ENCODE measurements at places on chromosomes 6 and 20.

DNA sequence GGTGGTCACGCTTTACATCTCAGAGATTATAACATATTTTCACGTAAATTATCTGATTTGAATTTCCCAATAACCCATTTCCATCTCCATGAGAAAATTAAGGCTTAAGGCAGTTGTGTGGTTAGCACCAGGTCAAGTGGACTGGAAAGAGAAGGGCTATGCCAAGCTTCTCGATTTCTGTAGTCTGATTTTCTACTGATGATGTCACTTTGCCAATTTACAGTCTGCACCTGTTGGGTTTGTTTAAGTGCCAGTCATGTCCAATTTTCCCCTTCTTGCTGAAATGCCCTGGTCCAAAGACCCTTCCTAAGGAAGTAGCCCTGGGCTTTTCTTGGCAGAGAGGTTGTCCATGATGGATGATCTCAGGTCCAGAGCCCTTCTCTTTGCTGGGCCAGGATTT is 562.3 kb upstream of the BTBD3 start:
- no peak for DNase-seq

DNA sequence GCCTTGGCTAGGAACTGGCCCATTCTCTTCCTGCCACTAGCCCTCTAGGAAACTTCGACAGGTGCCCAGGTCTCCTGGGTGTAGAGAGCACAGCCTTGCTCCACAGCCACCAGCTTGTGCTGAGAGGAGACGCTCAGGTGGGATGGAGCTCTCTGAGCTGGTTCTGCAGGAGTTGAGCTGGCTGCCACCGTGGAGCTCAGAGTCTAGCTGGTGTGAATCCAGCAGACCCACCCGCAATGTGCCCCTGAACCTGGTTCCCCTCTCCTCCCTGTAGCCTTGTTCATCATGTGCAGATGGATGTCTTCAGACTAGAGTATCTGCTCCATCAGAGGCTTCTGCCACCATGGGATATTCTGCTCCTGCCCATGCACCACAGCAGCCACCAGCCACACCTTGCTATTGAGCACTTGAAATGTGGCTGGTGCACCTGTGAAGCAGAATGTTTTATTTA is 222.5 kb downstream of the SYNDIG1 start:
- no peak for DNase-seq

- no peak for DNase-seq
Measured at GRCh38 chr6:36230371-36230770, 33.8 kb downstream of the BRPF3 start.

GRCh38 chr20:6075428-6076219 is 21.8 kb upstream of the LRRN4 start:
- no peak for DNase-seq
